Smooth muscle cell of bladder (primary cell): ENCODE measurements at places on chromosomes 5 and 9. TPM values are rescaled to one million over a fixed set of nuclear protein-coding genes. Genes with fewer than 3 reads are reported as not detected.

PRRC2B gene
- total RNA-seq = 28.7 and 36.0 TPM in 2 replicates

TCF7 gene
- total RNA-seq = 0.28 and 0.55 TPM in 2 replicates

RNF180 gene
- 0.71 and 0.74 TPM in 2 replicates for total RNA-seq

AGPAT2 gene
- total RNA-seq = 42.0 and 46.8 TPM in 2 replicates

TXNDC8 gene
- not detected in 2 replicates for total RNA-seq

GTF2H2 gene
- total RNA-seq = 11.0 and 24.3 TPM in 2 replicates

PALM2AKAP2 gene
- total RNA-seq = 9.7 and 15.6 TPM in 2 replicates

FAM163B gene
- total RNA-seq = 0.18 and 0.28 TPM in 2 replicates

SNCAIP gene
- total RNA-seq = 14.2 and 19.4 TPM in 2 replicates
